CD4-positive, alpha-beta T cell treated with Interleukin-1 beta for 1 hour (primary cell): ENCODE measurements at places on chromosomes 3 and 15.

GRCh38 chr15:74365598-74366445 lies 1.6 kb downstream of the CYP11A1 start:
- no peak for DNase-seq

DNA sequence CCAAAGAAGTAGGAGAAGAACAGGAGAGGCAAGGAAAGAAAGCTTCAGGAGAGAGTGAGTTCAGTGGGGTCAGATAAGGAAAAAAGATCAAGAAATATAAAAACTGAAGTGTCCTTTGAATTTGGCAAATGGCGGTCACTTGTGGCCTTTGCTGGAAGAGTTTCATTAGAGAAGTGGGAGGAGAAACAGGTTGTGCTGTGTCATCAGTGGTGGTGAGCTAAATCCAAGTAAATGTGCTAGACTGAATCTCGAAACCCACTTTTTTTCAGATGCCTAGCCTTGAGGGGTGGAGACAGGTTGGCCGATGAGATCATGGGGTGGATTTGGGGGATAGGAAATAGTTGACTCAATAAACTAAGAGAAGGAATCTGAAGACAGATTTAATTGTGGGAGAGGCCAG lies 43.7 kb downstream of the CHRD start:
- DNase-seq = no peak

GRCh38 chr3:82033186-82033585 lies 271.7 kb upstream of the GBE1 start:
- DNase-seq = no peak

GRCh38 chr15:65512189-65512588 lies 5.3 kb downstream of the DPP8 start:
- no peak for DNase-seq

GRCh38 chr15:90895571-90896117 lies 7.5 kb upstream of the MAN2A2 start:
- DNase-seq = no peak

GRCh38 chr15:25060996-25061620 lies 106.3 kb downstream of the SNRPN start:
- no peak for DNase-seq

GRCh38 chr3:155670335-155670734 lies 74.5 kb downstream of the PLCH1 start:
- no peak for DNase-seq

DNA sequence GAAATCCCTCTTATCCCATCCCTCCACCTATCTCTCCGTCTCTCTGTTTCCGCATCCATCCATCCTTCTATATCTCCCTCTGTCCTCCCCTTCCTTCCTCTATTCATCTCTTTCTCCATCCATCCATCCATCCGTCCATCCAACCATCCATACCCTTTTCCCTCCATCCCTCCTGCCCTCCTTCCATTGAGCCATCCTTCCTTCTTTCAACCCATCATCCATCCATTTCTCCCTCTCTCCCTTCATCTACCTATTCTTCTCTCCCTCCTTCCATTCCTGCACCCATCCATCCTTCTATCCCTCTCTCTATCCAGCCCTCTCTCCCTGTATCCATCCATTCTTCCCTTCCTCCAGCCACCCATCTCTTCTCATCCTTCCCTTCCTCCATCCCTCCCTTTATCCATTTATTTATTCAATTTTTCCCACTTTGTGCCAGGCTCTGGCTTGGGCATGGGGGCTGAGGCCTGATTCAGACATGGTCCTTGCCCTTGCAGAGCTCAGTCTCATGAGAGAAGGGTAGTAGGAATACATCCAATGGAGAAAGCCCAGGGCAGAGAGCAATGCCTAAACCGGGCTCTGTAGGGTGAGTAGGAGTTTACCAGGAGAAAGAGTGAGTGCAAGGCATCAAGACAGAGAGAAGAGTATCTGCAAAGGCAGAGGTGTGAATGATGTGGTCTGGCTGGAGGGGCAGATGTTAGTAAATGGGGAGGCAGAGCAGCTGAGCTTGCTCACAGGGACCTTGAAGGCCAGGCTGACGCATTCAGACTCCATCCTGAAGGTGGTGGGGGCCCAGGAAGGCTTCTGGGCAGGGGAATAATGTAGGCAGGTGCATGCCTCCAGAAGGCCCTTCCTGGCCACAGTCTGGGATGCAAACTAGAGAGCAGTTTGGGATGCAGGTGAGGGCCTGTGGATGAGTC lies 19.5 kb upstream of the FBLN2 start:
- no peak for DNase-seq

- no peak for DNase-seq
Measured at GRCh38 chr15:90178468-90179435, 22.4 kb upstream of the SEMA4B start.

- peak; percentile 15 for DNase-seq
Measured at GRCh38 chr3:122074621-122075265, 19.6 kb downstream of the CD86 start.

DNA sequence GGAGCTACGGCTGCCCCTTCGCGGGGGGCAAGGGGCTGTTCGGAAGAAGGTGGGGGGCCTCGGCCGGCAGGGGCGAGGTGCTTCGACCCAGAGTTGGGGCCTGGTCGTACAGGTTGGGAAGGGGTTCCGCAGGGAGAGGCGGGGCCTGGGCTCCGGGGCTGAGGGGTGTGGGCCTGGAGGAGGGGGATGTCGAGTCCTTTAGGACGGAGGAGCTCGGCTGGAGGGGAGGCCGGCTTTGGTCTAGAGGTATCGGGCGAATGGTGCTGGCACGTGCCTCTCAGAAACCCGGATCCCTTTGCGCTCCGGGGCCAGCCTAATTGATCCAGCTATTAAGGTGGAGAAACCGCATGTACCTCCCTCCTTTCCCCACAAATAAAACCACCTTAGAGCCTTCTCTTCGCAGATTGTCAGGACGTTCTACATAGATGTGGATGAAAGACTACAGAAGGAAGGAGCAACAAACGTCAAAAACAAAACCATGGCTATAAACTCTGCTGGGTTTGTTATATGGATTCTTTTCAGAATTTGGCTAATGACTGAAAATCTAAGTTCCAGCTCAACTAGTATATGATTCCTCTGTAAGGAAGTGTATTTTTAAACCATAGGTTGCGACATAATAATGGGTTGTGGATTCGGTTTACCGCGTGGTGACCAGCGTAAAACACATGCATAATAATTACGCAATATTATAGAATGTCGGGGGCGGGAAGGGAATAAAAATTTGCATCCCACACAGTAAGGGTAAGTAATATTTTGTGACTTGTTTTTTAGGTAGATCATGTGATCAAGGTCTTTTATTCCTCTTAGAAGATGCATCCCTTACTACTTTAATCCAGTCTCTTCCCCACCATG lies 644 bp upstream of the NGLY1 start:
- peak; percentile 4 for DNase-seq

- DNase-seq = no peak
Measured at GRCh38 chr15:37777006-37777405, 157.4 kb upstream of the TMCO5A start.

DNA sequence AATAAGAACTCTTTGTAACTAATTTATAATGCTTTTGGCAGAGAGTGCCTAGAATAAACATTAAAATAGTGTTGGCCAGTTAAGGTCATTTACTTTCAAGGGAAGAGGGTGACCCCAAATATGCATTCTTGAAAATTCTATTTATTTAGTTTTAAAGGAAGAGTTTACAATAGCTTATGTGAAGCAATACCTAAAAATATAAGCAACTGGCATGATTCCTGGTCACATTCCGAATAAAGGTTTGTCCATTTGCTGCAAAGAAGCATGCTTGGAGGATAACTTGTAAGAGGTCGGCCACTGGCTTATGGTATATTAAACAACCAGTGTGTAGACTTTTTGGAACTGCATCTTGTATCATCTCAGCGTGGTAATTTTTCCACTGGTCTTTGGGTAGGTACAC lies 10.2 kb downstream of the MITF start:
- DNase-seq = no peak

DNA sequence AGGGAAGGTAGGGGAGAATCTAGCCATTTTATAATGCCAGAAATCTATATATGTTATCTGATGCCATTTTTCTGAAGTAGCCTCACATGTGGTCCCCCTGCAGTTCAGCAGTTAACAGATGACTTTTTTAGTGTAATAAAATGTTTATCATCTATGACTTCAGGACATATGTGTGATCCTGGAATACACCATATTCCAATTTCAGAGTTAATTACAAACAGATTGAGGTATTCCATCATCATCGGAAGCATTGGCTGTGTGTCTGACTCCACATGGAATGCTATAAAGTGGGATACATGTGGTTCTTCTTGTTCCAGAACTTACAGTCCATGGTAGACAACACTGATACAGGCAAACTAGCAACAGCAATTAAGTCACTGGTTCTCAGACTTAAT lies 45.9 kb upstream of the LIMD1 start:
- DNase-seq = no peak

DNA sequence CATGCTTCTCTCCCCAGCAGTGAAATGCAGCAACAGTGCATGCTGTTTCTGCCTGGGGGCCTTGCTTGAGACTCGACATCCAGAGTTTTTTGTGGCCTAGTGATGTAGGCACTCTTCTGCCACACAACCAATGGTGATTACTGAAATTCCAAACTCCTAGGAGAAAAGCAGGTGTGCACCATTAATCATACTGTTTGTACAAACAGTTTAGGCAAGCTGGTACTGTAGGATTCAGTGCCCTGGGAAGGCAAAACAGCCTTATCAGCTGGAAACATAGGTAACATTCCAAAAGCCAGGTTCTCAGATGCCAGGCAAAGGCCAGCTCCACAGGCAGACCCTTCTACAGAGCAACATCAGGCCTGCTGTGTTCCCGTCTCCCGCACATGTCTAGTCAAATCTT lies 17.5 kb upstream of the RBP1 start:
- no peak for DNase-seq

DNA sequence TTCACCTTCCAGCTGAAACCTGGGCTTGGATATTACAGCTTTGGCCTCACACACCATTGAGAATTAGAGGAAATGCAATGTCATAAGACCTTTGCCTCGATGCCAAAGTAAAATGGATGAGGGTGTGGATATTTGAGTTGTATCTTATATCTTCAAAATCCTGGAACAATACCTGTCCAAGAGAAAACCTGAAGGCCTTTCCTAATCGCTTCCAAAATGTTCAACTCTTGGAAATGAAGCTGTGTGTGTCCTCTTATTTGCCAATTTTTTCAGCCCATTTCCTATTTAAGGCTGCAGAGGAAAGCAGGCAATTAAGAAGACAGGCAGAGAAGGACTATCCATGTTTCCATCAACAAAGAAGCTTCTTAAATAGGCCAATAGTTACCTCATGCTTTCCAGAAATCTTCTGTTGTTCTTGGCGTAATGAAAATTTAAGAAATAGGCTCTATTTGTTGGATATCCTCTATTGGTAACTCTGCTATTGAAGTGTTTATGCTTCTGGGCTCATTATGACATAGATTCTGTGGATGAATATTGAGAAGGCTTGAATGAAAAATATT lies 99.5 kb upstream of the ZBTB20 start:
- no peak for DNase-seq

DNA sequence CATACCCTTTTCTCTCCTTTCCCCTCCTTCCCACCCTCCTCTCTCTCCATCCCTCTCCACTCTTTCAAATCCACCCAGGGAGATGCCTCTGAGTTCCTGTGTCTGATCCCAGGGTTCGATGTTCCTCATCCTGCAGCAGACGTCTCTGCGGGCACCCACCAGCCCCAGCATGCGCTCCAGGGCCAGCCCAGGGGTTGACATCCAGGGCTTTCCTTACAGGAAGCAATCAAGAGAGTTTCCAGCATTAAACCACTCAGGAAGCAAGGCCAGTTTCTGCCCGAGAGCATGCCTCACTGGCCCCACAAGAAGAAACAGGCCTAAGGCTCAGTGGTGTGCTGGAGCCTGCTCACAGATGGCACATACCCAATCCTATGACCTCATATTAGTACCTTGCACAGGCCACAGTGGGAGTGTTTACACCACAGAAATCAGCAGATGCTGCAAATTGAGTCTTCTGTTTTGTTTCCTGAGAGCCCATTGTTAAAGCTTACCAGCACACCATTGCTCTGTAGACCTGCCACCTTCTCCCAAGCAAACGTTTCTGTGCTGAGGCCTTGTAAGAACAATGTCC lies 13.2 kb downstream of the SLC6A1 start:
- DNase-seq = no peak

GRCh38 chr3:174397848-174398247 lies 461.3 kb upstream of the NAALADL2 start:
- DNase-seq = no peak

DNA sequence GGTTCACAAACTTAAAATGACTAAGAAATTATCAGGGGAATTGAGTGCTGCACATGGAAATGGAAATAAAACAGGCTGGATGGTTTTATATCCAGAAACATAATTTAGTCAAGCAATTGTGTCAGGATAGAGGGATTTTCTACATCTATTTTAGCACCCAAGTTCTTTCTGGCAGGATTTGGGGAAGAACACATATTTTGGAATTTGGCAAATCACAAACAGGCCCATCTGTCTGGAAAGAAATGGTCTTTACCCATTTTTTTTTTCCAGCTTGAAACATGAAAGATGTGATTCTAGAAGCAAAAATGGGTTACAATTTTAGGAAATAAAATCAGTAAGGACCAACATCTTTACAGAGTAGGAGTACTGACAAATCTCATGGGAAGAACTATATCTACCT lies 14.4 kb upstream of the UNC13C start:
- no peak for DNase-seq

- no peak for DNase-seq
Measured at GRCh38 chr3:73073091-73073707, 11.7 kb downstream of the EBLN2 start.

DNA sequence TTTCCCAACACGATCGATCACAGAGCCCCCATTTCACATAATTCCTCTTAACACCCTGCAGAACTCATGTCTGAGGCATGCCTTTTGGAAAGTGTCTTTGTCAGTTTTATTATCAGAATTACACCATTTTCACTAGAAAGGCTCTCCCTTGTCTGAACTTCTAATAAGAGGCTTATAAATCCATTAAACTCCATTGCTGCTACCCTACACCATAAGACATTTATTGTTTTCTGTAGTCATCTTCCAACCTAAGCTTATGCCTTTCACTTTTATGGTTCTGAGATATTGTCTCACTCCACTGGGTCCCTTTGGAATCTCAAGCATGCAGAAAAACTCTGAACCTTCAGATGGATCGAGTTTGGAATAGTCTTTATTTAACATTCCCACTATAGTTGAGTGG lies 50.2 kb upstream of the TPM1 start:
- no peak for DNase-seq

GRCh38 chr15:39235084-39235795 lies 345.6 kb upstream of the THBS1 start:
- no peak for DNase-seq

DNA sequence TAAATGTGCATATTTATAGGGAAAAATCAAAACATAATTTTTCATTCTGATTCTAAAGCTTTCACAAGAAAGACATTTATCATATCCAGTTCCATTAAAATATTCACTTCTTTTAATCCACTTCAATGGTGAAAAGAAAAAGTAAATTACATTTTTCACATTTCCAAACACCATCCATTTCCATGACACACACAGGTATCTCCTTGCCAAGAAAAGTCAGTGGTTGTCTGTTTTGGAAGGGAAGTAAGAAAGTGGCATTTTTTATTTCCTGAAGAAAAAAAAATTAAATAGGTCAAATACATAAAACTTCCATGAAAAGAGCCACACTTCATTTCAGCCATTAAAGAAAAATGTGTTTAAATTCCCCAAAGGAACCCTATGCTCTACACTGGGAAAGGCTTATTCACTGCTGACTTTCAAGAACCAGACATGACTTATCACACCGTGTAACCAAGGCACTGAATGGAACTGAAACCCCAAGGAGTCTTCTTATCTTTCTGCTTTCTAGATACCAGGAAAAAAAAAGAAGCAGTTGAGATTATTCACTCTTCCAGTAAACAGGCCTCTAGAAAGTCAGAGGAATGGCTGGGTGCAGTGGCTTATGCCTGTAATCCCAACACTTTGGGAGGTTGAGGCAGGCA lies 44.5 kb downstream of the OSBPL10 start:
- DNase-seq = no peak

GRCh38 chr3:133835961-133836360 lies 30.3 kb downstream of the SRPRB start:
- no peak for DNase-seq
